Omental fat pad (tissue), 4 donors: ENCODE measurements at places on chromosomes 1 and 21.

DNA sequence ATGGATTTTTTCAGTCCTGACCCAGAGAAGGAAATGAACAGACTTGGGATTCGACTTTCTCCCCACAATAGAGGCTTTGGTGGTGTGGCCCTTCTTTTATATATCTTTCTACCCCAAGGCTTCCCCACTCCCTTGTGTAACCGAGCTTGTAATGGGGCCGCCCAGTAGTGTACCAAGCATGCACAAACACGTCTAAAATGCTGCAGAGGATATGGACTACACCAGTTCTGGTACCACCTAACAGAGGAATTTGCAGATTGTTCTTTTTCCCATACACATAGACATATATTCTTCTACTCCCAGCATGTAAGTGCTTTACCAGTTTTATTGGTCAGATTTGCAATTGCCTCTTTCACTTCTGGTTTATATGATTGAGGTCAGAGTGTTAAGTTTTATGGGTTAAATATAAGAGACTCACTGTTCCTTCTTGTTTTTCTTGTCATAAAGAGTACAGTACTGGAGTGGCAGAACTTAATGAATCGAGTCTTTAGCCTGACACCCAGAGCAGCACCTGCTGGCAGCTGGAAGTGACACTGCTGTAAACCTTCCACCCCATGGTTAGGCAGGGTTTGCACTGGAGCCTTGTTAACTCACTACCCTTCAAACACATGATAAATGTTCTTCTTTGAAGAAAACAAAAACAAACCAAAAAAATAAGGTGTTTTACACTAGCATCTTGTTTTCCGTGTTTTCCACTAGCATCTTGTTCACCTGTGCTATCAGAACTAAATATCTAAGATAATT is 198.6 kb downstream of the PTPRC start:
- DNase-seq = no peak

- DNase-seq = no peak
Observed at GRCh38 chr1:179095924-179096323, 14.1 kb downstream of the TOR3A start.

DNA sequence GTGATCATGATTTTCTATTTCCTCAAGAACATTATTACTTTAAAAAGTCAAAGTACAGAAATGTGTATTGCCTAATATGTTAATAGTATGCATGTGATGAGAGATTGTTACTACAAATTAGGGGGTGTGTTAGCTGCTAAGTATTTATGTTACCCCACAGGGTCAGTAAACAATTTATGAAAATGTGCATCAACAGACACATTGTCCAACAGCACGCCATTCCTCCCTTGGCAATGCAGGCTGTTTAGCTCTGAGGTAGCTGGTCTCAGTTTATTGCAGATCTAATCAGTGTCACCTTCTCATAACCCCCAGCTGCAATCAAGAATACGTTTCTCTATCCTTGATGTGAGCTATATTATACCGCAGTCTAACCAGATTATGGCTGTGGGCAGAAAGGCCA is 99.4 kb downstream of the TNR start:
- DNase-seq = no peak

DNA sequence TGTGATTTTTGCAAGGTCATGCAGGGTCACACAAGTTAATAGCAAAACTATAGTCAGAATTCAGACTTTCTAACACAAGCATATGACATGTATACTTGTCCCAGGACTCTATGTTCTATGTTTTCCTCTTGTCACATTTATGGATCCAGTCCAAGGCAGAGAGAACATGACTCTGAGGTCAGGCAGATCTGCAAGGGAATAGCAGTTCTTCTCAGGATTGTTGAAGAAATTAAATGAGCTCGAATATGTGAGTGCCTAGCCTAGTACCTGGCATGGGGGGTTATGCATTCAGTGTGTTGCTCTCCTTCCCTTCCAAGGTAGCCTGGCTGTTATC is 9.5 kb upstream of the RPTN start:
- DNase-seq = no peak

GRCh38 chr1:30942326-30942963 is 33.9 kb upstream of the SDC3 start:
- DNase-seq = no peak

GRCh38 chr1:164602480-164603093 is 43.6 kb downstream of the PBX1 start:
- DNase-seq = no peak

DNA sequence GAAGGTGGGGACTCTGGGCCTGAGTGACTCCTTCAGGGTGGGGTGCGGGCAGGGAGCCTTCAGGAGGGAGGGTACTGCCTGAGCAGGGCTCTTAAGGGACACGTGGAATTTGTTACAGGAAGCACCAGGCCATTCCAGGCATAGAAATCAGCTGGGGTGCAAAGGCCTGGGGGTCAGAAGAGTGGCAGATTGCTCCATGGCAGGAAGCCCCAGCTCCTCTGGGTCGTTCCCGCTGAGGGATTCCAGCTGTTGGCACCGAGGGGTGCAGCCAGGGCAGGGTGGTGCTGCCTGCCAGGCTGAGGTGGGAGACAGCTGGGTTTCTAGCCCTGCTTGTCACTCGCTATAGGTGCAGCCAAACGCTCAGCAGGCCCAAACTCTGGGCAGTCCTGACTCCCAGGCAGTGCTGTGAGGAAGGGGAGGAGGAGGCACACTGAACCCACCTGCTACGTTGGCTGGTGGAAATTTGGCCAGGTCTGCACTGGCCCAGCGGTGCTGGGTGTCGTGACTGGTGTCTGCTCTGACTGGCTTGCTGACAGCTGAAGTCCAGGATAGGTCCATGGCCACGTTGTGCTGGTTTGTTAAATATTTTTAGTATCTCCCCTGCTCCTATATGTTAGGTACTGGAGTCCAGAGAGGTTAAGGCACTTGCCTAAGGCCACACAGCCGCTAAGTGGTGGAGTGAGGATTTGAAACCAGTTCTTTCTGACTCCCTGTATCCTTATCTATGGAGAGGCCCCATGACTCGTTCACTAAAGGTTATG is 19.3 kb downstream of the TNFRSF1B start:
- DNase-seq = no peak

DNA sequence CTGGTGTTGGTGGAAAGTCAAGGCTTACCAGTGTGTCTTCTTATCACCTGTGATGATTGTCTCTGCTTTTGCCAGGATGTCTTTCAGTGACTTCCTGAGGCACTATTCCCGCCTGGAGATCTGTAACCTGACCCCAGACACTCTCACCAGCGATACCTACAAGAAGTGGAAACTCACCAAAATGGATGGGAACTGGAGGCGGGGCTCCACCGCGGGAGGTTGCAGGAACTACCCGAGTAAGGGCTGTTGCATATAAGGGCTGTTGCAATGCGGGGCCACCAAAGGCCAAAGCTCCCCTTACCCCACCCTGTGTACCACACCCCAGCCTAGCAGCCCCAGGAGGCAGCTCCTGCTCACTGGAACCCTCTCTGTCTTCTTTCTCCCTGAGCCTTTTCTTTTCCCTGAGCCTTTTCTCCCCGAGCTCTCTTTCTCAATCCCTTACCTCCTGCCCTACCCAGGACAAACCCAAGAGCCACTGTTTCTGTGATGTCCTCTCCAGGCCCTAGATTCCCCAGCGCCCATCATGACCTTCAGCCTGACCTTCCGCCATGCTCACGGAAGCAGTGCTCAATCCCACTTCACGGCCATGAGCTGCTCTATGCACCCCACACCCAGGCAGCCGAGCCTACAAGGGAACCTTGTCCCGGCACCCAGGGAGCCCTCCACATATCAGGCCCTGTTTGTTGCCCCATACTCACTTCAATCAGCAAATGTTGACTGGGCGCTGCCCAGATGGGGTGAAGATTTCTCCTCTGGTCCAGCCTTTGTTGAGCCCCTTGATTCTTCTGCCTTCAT is 40.6 kb downstream of the CAPN2 start:
- DNase-seq = no peak

GRCh38 chr1:23214640-23215039 is 2.7 kb downstream of the HTR1D start:
- no peak for DNase-seq

DNA sequence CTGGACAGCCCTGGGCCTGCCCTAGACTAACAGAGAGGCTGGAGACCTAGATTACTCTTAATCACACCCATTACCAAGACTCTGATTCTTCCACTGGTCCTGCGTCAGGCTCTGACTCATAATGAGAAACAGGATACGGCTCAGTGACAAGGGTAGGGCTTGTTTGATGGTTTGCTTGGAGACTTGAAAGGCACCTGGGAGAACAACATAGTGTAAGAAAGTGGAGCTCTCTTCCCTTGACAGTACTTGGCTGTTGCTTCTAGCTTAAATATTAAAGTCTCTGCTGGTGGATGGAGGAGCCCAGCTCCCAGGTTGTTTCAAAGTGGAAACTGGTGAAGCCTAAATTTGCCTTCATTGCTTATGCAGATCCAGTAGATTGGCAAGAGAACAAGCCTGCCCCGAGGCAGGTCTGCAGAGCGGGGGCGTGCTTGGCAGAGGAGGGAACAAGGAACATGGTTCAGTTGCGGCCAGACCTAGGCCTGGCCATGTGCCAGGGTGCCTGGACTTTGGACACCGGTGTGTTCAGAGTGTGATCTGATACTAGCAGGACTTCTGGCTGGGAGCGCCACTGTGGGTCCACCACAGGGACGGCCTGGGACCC is 480.6 kb downstream of the CAMTA1 start:
- DNase-seq = no peak

DNA sequence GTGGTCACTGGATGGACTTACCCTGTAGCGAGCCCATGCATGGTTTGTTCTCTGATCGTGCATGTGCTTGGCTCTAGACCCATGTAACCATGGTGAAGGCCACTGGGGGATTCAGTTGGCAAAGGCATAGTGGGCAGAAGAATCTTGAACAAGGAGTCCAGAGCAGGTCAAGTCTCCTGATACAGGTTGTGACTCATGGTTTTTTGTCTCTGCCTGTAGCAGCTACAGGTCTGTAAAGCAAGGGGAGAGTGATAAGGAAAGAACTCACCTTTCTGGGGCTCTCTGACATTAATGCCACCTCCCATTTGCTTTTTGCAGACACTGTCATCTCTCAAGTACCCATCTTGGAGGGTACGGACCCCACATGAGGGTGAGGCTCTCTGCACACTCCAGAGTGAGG is 153.4 kb upstream of the CAMK1G start:
- no peak for DNase-seq

DNA sequence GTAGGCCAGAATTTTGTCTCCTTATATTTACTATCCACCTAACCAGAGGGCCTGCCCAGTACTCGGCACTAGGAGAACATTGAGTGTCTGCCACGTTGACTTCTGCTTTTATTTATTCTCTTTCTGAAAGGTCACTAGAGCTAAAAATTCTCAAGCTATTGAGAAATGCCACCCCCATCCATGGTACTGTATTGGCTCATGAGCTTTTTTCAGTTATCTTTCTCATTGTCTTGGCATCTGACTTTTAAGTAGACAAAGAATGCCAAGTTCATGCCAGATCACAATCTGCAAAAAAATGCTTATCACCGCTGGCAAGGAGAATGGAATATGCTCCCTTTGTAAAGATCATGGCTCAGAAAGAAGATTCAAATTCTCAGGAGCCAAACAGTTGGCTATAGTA is 49.8 kb upstream of the MROH9 start:
- DNase-seq = no peak

- DNase-seq = no peak
Observed at GRCh38 chr1:241600496-241600901, 39.7 kb downstream of the CHML start.

DNA sequence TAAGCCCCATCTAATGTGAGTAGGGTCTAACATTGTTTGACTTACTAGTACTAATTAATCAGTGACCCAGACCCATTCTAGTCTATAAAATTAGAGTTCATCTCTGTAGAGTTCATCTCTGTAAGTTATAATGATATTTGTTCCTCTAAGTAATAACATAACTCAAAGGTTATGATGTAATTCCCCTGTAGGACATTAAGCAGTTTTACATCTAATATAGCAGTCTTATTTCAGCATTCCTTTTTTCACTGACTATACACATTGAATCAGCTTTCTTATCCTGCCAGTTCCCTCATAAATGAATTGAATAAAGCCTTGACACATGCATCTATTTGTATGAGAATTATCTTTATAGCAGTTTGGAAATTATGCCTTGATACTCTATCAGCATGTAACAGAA is 90.9 kb downstream of the SH3GLB1 start:
- no peak for DNase-seq

DNA sequence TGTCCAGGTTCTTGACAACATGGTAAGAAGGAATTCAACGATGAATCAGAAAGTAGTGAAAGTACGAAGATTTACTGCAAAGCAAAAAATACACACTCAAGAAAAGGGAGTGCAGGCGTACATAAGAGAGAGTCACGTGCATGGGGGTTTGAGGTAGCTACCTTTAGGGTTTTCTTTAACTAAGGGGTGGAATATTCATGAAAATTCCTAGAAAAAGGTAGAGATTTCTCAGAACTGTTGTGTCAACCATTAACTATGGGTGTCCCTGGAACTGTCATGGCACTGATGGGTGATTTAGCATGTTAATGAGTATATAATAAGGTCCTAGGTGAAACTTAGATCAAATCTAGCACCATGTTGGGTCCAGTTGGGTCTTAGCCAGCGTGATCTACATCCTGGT is 22.5 kb upstream of the SYDE2 start:
- DNase-seq = no peak

DNA sequence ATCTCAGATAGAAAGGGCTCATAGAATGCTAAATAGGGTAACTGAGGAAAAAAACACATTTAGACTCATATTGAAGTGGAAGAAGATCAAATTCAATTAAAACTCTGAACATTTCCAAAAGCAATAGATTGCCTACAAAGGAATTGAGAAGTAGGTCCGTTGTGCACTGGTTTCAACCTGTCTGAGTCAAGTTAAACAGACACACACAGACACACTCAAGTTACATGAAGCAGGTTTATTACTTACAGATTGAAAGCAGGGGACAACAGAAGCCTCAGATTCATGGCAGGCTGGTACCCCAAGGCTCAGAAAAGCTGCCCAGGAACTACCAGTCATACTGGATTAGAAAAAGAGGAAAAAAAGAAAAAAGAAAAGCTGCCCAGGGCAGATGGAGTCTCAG is 20.7 kb upstream of the S100A2 start:
- no peak for DNase-seq

DNA sequence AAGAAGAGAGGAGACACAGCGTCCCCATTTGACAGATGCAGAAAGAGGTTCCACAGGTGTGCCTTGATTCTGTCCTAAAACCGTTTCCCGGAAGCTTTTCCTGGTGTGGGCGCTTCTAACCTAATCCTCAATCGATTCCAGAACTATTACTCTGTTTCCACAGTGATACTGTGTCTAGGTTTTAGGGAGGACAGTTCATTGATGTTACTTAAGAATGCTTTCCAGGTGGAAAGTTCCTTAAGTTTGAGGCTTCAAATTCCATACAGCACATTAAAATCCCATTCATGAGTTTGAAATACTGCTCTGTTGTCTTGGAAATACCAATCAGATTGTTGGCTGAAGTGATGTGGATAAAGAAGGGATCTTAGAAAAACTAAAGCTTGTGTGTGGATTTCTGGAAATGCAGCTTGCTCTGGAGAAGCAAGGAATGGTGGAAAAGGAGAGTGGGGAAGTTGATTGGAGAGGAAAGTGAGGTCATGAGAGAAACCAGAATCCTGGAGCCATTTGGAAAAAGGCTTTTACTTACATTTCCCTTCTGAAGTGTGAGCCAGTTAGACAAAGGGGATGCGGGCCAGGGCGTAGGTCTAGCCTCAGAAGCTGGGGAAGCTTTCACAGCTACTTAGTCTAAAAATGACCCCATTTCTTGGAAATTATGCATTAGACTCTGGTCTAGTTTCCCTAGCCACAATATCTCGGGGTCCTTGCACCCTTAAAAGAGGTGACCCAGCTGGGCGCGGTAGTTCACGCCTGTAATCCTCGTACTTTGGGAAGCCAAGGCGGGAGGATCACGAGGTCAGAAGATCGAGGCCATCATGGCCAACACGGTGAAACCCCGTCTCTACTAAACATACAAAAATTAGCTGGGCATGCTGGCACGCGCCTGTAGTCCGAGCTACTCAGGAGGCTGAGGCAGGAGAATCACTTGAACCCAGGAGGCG is 6.7 kb downstream of the ELF3 start:
- DNase-seq = no peak
